ENCODE measurements at places on chromosomes 3 and 15.
A peak's percentile ranks its signal among the peaks of the same experiment; 100 is the strongest.

DNA sequence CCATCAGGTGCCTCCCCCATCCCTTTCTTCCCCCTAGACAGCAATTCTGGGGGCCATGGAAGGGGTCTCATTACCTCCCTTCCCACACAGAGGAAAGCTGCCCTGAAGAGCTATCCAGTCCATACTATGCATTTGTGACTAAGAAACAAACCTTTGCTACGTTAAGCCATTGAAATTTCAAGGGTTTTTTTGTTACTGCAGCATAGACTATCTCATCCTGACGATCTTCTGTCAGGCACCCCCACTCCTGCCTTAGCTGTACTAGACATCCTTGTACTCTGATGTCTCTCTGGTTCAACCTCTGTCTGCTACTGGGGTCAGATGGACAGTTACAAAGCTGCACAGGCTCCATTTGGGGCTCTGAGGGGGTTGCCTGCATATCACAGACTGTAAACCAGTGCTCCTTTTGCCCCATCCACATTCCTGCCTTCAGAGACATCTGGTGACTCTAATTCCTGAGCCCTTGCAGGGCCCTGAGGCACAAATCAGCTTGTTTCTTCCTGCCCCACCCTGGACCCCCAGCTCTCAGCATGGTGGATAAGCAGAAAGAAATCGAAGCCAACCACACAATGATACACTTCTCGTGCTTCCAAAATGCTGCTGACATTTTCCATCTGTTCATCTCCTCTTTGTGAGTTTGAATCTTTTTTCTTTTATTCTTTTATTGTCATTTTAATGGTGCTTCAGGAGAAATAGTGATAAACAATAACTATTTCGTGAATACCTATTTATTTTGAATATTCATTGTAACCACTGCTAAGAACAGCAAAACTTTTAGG is 21.6 kb upstream of the NSMCE3 start:
- DNase-seq: no peak

- DNase-seq: no peak
Measured at GRCh38 chr3:14706096-14706495, 31.2 kb downstream of the C3orf20 start.

DNA sequence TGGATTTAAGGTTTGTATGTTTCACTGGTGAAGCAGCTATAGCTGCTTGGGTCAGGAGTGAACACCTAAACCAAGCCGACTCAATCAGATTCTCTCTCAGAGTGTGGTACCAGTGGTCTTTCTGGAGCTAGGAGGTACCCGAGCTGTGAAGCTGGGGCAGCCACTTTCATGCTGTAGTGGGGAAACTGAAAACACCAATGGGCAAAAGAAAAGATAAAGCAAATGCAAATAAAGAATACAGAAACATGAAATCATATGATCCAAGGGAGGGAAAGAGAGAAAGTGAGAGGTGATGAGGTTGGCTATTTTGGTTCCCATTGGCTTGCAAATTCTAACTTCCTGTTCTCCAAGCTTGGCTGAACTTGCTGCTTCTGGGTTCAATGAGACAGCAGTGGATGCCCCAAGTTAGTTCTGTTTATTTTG is 212.3 kb upstream of the CFAP20DC start:
- DNase-seq: peak; percentile 10

DNA sequence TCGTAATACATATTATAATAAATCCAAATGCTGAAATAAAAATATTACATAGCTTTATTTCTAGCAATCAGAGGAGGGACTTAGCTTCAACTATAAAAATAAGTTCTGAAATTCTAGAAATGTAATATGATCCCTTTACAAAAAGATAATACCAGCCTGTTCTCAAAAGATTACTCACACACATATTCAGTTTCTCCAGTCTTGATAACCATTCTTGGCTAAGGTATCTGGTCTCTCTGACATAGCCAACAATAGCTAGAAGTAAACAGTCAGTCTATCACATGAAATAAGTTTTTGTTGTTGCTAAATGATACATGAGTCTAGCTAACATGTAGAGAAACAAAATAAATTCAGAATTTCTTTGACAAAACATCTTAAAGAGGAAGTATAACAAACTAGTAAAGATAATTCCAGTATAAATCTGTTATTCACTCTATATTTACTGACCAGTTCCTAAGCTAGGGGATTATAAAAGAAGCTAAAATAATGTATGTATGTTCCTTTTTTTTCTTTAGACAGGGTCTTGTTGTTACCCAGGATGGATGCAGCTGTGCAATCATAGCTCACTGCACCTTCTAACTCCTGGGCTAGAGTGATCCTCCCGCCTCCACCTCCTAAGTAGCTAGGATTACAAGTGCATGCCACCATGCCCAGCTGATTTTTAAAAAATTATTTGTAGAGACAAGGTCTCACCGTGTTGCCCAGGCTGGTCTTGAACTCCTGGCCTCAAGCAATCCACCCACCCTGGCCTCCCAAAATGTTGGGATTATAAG is 170.6 kb downstream of the TBL1XR1 start:
- no peak for DNase-seq

DNA sequence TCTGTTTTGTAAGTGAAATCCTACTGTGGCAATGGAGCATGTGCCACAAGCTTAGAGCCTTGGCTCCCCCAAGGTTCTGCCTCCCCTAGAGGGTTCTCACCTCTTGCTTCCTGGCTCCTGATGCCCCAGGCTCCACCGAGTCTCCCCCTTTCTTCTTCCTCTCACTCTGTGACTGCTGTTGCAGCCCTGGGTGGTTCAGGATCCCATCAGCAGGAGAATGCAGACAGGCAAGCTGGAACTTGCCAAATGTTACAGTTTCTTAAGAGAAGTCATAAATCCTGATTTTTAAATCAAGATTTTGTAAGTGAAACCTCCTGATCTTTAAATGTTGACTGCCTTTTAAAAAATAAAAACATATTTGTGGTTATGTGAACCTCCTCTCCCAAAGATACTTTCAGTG is 133.9 kb downstream of the CCNL1 start:
- no peak for DNase-seq

- no peak for DNase-seq
Measured at GRCh38 chr3:196596355-196596754, 27.9 kb downstream of the FBXO45 start.

DNA sequence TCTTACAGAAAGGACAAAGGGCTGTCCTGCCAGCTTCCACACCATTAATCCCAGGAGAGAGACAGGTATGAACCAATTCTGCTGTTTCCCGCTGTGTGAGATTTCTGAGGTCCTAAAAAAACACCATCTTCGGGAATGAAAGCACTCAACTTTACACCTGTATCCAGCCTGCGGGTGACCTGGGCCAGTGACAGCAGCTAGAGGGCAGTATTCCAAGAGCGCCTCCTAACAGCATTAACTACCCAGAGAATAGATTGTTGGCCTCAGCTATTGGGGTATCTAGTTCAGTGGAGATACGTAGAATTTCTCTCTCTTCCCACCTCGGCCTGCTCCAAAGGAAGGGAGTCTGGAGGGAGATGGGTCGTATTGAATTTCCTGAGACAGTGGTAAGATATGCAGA is 55.1 kb downstream of the WDR76 start:
- DNase-seq: peak; percentile 34

DNA sequence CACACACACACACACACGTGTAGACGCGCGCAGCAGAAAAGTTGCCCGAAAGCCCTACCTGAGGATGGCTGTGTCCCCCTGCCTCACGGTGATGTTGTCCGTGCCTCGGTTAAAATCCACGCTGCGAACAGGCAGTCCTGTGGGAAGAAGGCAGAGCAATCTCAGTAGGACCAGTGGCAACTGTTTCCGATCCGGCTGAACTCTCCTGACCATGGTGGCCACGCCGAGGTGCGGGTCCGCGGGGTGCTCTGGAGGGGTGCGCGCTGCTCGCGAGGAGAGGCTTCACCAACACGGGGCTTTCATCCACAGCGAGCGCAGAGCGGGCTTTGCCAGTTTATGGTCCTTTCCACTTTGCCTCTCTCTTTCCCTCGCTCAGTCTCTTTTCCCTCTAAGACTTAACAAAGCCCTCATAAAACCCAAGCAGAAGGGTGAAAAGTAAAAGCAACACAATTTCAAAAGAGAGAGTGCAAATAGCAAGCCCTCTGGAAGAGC is 422 bp downstream of the LSAMP start:
- no peak for DNase-seq

GRCh38 chr3:65820600-65820999 is 218.1 kb downstream of the MAGI1 start:
- DNase-seq: no peak

GRCh38 chr3:8768364-8769087 is 887 bp downstream of the OXTR start:
- DNase-seq: no peak

GRCh38 chr15:73240866-73241499 is 127.8 kb downstream of the HCN4 start:
- DNase-seq: peak; percentile 85

GRCh38 chr15:69114331-69114928 is 46.0 kb upstream of the GLCE start:
- no peak for DNase-seq

DNA sequence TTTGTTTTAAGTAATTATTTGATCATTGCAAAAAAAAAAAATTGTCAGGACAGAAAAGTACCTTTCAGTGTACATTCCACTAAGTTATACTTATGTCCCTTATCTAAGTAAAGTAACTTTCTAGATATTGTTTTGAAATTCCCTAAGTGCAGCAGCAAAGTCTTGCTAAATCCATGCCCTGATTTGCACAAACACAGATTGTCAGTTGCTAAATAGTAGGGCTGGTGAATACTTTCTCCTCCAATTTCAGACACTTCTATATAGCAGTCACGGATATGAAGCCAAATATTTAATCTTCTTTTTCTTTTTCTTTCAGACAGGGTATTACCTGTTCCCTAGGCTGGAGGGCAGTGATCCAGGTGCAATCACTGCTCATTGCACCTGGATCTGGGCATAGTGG is 12.9 kb downstream of the LRRC2 start:
- no peak for DNase-seq

DNA sequence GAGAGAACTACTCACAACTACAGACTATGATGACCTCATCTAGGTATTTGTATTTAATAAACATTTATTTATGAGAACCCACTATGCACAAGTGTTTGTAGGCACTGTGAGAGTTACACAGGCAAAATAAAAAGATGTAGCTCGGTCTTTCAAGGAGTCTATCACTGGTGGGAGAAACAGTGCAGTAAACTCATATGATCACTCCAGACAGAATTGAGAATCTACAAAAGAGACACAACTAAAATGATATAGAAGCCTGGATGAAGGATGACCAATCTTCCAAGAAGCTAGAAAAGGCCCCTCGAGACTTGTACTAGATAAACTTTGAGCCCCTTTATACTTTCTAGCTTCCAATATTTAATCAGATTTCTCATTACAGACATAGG is 70.2 kb upstream of the ZBTB20 start:
- no peak for DNase-seq

- DNase-seq: peak; percentile 19
Measured at GRCh38 chr3:79497447-79498111, 270.2 kb downstream of the ROBO1 start.

DNA sequence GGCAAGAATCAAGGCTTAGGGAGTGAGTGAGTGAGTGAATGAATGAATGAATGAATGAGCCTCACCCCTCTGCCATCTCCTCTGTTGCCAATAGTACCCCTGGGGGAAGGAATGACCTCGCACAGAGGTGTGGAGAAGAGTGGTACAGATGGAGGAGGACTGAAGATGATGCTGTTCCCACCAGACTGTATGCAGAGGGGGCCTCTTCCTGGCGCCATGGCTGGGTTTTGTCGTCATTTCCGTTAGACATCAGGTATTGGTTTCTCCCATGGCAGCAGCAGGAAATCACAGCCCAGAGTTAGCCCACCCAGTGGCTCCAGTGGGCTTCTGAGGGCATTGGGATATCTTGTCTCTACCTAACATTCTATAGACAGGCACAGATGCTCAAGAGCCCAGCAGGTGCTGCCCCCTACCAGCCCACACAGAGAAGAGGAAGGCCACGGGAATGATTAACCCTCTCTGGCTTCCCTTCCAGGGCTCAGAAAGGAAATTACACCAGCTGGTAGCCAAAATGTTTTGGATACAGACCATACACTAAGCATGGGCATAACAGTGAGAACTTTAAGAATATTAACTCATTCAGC is 109.8 kb upstream of the SLC6A11 start:
- DNase-seq: peak; percentile 5

DNA sequence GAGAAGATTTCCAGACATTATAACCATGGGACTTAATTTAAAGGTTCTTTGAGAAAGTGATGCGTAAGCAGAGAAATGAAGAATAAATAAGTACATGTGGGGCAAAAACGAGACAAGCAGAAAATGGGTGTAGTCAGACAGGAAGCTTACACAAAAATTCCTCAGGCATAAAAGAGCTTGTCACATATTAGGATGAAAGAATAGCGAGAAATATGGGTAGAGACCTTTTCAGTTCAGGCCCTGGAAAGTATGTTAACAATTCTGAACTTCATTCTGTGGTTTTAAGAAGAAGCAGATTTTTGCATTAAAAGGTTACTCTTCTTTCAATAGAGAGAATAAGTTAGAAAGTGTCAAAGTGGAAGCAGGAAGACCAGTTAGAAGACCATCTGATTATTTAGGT is 352.4 kb downstream of the ROBO1 start:
- no peak for DNase-seq

GRCh38 chr15:60212536-60212935 is 185.2 kb downstream of the ANXA2 start:
- no peak for DNase-seq

GRCh38 chr15:42102646-42103235 is 8.4 kb upstream of the PLA2G4D start:
- no peak for DNase-seq

DNA sequence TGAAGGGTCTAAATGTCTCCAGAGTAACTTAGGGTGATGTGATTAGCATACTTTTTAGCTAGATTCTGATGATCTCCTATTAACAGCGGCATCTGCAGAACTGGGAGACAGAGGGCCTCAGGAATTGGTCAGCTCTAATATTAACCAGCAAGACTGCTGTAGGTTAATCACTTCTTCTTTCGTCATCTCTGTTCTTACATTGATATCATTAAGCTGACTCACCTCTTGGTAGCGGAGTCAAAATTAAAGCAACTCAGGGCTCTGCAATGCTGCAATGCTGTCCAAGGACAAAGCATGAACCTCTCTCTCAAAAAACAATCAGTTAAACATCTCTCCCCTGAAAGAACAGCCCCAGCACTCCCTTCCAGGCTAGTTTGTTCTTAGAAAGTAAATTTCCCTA is 57.5 kb upstream of the TRA2B start:
- no peak for DNase-seq

DNA sequence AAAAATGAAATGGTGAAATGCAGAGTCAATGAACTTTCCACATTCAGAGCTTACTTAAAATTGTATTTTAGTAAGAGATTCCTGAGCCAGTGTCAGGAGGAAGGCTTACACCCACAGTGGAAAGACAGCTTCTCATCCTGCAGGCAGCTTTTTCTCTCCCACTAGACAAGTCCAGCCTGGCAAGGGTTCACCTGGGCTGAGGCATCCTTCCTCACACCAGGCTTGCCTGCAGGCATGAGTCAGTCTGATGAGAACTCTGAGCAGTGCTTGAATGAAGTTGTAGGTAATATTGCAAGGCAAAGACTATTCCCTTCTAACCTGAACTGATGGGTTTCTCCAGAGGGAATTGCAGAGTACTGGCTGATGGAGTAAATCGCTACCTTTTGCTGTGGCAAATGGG is 3.1 kb downstream of the CCR4 start:
- DNase-seq: no peak
